ENCODE measurements at places on chromosomes 4 and X. TPM values are rescaled to one million over a fixed set of nuclear protein-coding genes. Genes with fewer than 3 reads are reported as not detected.

SCD5 gene
- polyA plus RNA-seq, result 35.5 TPM

DMRTC1B gene
- polyA plus RNA-seq, result 1.7 TPM

DNA sequence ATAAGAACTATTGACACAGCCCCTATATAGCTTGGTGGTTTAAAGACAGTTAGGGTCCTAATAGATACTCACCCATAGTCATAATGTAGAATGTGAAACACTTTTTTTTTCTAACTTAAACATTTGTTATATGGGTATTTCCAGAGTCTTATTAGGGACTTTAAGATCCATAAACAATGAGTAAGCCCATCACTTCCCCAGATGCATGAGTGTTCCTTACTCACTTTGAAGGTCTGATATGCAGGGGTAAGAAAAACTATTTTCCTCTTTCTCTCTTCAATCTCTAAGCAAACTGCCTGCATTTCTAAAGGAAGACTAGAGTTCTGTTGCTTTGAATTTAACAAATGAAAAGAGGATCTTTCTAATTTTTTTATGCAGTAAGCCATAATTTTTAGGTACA, 443.6 kb upstream of the PITX2 start:
- DNase-seq, result no peak

GRCh38 chr4:88333741-88334405, 44.8 kb upstream of the HERC6 start:
- DNase-seq, result peak; percentile 40

DNA sequence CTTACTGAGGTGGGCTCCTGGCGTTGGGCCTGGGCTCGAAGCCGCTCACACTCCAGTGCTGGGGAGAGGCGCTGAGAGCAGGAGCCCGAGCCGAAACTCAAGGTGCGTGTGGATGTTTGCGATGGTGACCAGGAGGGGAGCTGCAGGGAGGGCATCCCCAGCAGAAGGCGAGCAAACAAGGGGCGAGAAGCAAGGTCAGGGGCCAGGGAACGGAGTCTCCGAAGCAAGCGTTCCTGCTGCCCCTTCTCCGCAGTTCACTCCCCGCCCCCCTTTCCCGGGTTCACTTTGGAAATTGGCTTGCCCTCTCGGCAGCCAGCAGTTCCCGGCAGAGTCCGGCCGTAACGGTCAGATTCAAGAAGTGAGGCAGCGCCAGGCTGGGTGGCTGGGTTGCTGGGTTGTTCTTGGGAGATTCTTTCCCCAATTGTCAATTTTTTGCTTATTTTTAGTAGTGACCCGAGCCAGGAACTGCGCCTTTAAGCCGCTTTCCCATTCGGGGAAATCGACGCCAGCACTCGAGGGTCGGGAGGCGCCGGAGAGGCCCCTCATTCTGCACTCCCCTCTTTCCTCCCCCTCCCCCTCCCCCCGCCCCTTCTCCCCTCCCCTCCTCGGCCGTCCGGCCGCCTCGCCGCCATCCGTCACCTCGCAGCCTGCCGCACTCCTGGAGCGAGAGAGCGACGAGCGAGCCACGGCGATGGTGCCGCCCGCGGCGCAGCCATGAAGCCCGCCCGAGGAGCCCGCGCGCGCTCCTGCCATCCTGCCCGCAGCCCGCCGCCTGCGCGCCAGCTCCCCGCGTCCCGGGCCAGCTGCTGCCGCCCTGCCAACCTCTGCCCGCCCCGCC, at the start of gene FRMPD3:
TSS of gene FRMPD3 (plus strand) at position 655 of the 838 bp plus-strand sequence. CDS start 76,937 bp downstream, outside the sequence.
- no peak for DNase-seq

- DNase-seq, result peak; percentile 29
These were observed 362 bp downstream of the NCAPG start for GRCh38 chr4:17811078-17811603.

- DNase-seq, result peak; percentile 69
These were observed 877 bp upstream of the SLC16A2 start for GRCh38 chrX:74420196-74421035.
